Fibroblast of mammary gland (primary cell): ENCODE measurements at places on chromosomes 2 and 18.

GRCh38 chr2:72719416-72719815 lies 106.4 kb downstream of the EXOC6B start:
- peak; percentile 10 for DNase-seq

GRCh38 chr18:52340406-52341102 lies 557 bp downstream of the DCC start:
- no peak for DNase-seq

- DNase-seq: no peak
Measured at GRCh38 chr18:79861687-79862086, 63.9 kb downstream of the KCNG2 start.

- no peak for DNase-seq
Measured at GRCh38 chr18:76121011-76121410, 374.0 kb downstream of the ZNF516 start.

DNA sequence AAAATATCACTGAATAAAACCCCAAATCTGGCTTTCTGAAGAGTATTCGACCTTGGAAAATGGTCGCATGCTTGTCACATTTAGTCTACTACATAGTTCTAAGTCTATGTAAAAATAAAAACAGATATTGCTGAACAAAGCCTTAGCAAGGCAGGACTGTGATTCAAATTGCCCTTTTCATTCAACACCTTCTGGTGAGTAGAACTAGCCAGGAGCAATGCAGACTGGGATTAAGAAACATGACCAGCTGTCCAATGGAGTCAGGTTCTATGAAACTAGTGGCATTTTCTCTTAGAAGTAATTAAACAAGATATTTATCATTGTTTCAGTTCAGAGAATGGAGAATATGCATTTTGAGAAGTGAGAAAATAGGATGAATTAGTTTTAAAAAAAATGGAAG lies 1260.5 kb upstream of the ACVR2A start:
- no peak for DNase-seq

DNA sequence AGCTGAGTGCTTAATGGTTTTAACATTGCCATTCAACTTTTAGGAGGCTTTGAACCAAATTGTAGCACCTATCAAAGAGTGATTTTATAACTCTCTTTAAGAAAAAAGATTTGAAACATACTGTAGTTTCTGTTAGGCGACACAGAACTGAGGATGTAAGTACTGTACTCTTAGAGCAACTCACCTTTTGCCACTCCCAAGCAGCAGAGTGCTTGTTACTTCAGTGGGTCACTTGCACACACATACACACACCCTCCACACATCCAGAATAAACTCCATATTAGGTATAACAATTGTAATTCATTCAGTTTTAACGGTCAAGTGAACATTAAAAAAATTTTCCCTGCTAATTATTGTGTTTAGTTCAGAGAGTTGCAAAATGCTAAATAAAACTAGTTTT lies 118.3 kb downstream of the CAMKMT start:
- no peak for DNase-seq

GRCh38 chr2:61620244-61621159 lies 82.3 kb upstream of the XPO1 start:
- DNase-seq: peak; percentile 91

- no peak for DNase-seq
Measured at GRCh38 chr2:121018136-121019061, 266.6 kb downstream of the TFCP2L1 start.

- DNase-seq: no peak
Measured at GRCh38 chr2:19631871-19632270, 269.9 kb downstream of the TTC32 start.

DNA sequence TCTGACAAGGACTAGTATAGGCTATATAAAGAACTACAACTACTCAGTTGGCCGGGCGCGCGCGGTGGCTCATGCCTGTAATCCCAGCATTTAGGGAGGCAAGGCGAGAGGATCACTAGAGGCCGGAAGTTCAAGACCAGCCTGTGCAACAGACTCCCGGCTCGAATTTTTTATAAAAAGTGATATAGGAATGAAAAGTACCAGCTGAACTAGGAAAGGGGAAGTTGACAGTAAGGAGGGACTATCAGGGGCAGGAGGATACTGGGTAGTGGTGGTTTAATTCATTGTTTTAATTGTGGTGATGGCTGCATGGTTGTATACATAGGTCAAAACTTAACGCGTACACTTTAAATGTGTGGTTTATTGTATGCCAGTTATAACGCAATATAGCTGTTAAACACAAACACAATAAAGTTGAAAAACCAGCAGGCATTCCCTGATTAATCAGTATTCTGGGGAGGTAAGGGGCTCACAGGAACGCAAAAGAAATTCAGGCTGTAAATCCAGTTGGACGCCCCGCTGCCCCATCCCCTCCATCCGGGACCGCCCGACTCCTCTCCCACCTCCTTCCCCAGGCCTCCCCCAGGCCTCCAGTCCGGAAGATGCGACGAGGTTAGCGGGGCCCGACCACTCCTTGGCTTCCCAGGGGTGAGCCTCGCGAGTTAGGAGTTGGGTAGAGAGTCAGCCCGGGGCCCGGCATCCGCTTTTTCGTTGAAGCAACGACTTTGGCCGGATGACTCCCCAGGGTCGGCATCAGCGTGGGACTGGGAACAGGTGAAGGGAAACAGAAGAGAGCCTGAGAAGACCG lies 746 bp upstream of the POLR1B start:
- no peak for DNase-seq

DNA sequence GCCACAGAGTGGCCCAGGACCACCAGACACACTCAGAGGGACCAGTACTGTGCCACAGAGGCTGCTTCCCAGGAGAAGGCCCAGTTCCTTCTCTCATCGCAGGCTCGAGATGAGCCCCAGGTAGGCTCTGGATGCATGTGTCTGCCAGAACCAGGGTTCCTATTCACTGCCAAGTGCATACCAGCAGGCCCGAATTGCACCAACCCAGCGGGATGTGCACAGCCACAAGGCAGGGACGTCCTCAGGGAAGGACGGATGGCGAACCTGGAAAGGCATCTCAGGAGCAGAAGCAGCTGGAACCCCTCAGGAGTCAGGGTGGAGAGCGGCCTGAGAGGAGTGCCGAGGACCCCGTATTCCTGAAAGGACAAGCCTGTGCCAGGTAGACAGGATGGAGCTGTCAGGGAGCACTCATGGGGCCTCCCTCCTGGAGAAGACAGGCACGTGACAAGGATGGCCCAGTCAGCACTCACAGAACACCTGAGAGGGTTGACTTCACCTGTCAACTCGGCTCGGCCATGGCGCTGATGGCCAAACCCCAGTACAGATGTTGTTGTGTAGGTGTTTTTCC lies 73.7 kb downstream of the PTGR3 start:
- DNase-seq: no peak

DNA sequence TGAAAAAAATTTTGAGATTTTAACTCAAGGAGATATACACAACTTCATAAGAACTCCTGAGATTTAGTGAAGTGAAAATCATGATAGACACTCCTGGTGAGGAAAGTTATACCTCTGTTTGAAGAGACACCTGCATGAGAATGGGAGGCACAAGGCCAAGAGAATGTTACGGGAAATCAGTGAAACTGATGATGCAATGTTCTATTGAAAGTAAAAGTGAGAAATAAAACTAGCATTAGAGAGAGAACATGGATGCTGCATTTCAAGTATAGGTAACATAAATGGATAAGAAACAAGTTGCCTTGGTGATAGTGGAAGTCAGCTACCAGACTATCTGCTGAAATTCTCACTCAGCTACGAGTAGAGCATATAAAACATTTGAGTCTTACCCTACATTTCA lies 562.1 kb upstream of the FANCL start:
- no peak for DNase-seq

- peak; percentile 93 for DNase-seq
Measured at GRCh38 chr2:54556621-54557121, 100.5 kb downstream of the SPTBN1 start.

DNA sequence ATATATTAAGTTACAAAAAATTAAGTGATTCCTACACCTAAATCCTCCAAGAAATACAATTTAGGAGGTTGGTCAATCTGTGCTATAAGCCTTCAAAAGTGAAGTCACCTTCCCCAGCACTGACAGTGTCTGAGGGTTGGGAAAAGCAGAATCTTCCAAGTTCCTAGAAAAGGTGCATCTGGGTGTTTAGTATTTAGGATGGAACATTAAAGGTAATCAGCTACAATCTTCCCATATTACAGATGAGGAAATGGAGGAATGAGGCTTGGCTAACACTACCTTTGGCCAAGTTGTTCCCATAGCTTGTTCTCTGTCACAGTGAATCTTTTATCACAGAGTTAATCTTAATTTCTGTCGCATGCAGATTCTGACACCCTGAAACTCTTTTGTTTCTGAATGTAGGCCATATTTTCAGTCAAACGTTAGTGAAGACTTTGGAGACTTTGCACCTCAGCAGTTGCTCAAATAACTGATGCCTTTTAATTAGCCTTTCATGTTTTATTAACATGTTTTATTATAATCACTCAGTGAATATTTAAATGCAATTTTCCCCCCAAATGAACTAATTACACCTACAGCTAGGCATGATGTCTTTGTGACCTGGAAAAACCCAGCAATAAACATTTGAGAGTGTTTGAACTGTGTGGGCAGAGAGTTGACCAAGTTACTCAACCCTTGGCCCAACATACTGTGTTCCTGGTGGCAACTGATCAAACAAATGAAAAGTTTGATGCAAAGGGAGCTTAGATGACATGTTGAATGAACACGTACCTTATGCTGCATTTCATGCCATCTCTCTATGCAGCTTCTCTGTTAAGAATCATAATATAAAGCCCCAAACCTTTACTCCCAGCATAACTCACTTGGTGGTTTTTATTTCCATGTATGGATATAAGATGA lies 17.6 kb downstream of the FN1 start:
- peak; percentile 76 for DNase-seq

- no peak for DNase-seq
Measured at GRCh38 chr2:175461839-175462238, 280.3 kb upstream of the ATP5MC3 start.

- no peak for DNase-seq
Measured at GRCh38 chr18:70672581-70672980, 383.7 kb downstream of the SOCS6 start.

GRCh38 chr2:48519593-48519992 lies 10.4 kb upstream of the STON1 start:
- no peak for DNase-seq

- DNase-seq: peak; percentile 94
Measured at GRCh38 chr2:191656391-191656790, 21.5 kb upstream of the NABP1 start.

GRCh38 chr2:186201371-186201770 lies 284.7 kb upstream of the ZC3H15 start:
- DNase-seq: peak; percentile 25

GRCh38 chr2:190435031-190435670 lies 27.0 kb downstream of the MFSD6 start:
- DNase-seq: no peak

- no peak for DNase-seq
Measured at GRCh38 chr2:155418753-155419152, 720.3 kb downstream of the KCNJ3 start.

- no peak for DNase-seq
Measured at GRCh38 chr2:39735648-39736047, 43.4 kb downstream of the THUMPD2 start.

- DNase-seq: no peak
Measured at GRCh38 chr2:112938904-112939303, 27.9 kb downstream of the IL37 start.

- DNase-seq: no peak
Measured at GRCh38 chr2:234661175-234661574, 164.3 kb upstream of the ARL4C start.

DNA sequence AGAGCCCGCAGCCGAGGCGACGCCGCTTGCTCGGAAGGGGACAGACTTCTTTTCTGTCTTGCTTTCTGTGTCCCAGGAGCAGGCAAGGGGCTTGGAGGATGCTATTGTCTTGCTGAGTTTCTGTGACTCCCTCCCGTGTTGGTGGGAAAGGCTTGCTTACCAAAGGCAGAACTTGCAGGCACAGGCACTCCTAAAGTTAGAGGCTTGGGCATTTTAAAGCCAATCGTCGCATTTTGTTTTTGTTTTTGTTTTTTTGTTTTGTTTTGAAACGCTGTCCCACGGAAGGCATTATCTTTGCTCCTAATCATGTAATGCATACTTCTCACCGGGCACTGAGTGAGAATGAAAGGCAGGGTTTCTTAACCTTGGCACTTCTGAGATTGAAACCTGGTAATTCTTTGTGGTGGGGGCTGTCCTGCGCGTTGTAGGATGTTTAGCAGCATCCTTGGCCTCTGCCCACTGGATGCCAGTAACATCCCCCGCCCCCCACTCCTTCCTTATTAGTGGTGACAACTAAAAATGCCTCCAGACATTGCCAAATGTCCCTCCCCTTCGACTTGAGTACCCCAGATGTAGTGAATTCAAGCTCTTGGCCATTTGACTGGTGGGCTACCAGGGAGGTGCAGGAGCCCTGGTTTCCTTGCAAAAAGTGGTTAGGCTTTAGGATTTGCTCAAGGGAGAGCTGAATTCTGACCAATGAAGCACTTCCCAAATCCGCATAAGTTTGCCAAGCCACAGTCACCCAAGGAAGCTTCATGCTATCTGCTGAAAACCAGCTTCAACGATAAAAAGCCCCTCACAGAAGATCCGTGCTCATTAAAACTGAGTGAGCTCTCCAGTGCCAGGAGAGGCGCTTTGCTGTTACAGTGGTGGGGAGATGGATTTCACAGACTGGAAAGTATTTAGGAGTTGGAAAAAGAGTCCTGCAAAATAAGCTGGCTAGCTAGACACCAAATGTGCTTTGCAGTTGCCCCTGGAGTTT lies 1.2 kb downstream of the ANTXR1 start:
- peak; percentile 37 for DNase-seq

DNA sequence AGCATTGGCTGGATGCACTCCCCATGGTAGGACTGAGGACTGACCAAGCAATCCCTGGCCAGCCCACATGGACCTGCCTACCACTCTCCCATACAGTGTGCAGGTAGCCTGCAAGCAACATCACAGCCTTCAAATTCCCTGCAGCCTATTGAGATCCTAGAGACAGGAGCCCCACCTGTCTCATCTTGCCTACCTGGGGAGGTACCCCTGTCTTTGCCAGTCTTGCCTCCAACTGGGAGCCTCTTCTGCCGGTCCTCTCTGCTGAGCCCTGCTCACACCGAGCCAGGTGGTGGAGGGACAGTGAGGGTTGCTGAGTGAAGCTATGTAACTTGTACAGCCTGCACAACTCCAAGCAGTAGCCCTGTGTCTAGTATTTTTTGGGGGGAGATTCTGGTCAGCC lies 29.9 kb downstream of the TTC32 start:
- no peak for DNase-seq

DNA sequence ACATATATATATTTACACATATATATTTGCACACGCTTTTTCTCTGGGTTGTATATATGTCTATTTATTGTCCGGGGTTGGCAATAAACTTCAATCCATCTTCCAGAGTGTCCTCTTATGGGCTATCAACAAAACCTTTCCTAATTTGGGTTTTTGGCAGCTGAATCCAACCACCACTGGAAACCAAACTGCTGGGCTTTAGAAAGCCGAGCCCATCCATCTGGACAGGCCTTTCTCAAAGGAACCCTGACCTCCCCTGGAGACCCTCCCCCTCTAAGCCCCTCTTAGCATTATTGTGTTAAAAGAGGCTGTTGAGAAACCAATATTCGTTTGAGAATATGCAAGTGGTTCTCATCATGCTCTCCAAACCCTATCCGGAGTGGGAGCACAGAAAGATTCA lies 153.6 kb downstream of the NRP2 start:
- DNase-seq: no peak

- no peak for DNase-seq
Measured at GRCh38 chr2:121081701-121082100, 203.3 kb downstream of the TFCP2L1 start.
